ENCODE measurements at places on chromosomes 4 and X.
A peak's percentile ranks its signal among the peaks of the same experiment; 100 is the strongest.

DNA sequence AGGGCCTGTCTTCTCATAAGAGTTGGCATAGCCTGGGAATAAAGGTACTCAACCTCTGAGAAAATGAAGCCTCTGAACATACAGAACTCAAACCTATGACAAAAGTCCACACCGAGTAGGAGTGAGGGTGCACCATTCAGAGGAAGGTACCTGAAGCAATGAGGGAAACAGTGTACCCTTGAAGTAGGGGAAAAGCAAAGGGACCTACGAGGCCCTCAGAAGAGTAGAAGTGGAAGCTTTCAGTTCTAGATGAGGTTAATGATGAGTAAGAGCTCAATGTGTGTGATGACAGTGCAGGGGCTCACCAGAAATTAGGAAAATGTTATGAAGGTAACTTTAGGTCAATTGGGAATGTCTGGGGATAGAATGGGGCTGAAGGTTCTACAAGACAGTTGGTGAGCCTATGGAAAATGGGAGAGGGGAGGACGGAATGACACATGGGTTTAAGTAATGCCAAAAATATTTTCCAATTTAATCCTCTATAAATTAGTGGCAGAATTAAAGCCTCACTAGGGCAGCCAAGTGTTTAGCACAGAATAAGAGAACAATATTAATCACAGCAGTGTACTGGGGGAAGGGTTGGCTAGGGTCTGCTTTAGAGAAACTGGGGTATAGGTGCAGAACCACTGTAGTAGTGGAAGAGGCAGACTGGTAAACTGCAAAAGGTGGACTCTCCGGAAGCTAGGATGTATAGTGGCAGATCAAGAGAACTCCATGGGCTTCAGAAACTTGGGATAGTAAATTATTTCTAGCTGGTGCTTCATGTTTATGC, 39.8 kb downstream of the RAB33A start:
- DNase-seq, result no peak

DNA sequence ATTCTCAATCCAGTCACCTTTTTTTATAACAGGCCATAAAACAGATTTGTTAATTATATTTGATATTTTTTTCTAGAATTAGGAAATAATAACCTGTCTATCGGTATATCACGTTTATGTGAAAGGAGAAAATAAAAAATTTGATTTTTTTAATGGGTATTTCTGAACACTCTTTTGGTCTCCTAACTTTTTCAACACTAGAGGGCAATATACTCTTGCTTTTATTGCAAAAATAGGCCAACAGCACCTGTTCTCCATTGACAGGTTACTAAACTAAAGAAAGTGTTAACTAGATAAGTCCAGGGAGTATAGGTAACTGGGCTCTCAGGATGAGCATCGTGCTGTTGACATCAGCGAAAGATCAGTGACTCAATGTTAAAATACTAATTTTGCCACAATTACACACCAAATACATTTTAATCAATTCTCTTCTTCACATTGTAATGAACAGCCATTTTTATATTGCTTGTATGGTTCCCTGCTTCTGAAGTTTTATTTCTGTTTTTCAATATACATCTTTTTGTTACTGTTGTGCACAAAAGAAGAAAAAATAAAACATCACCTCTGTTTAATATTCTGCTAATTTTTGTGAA, 22.8 kb downstream of the NDST4 start:
- DNase-seq, result peak; percentile 9

- DNase-seq, result no peak
Measured at GRCh38 chr4:52869196-52869595, 7.1 kb downstream of the RASL11B start.

DNA sequence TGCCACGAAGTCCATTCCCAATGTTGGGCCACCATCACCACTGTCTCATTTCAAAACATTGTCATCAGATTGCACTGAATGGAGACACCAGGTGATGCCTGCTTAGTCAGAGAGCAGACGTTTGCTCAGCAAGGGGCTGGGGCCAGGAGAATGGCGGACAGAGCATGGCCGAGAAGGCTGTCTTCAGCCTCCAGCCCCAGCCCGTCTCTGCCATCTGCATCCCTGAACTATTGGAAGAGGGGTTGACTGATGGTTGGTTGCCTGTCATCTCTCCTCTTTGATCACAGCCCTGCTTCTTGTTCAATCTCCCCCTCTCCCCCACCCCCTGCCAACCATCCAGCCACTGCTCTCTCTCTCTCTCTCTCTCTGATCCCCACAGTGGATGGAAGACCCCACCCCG, 140.9 kb downstream of the SHOX start:
- no peak for DNase-seq

DNA sequence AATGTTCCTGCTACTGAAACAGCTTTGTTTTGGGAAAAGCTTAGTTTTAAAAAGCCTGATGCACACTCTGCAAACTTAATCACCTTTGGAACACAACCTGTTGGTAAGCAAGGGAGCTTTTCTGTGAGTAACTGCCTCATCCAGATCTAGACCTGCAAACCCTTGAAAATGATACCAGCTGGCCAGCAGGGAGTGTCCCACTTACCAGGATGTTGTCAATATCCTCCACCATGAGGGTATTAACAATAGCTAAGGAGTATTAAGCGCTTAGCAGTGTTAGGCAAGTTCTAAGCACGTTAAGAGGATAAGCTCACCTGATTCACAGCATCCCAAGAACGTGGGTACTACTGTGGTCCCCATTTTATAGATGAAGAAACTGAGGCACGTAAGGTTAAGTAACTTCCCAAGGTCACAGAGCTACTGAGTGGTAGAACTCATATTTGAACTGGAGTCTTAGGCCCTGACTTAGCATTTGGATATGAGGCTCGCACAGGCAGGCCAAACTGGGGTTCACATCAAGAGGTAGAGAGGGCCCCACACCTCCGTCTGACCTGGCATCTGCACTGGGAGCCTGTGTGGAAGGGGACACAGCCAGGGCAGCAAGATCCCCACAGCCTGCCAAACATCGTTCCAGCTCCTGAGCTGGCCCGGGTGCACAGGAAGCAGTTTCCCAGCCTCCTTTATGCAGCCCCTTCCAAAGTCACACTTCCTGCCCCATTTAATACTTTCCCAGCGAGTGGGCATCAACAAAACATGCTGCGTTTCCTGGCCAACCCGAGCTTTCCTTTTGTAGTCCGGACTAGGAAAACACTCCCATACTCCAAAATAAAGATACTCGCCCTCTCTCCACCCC, 32.7 kb downstream of the IRF2 start:
- DNase-seq, result no peak

- DNase-seq, result no peak
Measured at GRCh38 chrX:109709129-109709631, 23.9 kb downstream of the ACSL4 start.

GRCh38 chr4:145566086-145566708, 53.0 kb upstream of the MMAA start:
- DNase-seq, result no peak

DNA sequence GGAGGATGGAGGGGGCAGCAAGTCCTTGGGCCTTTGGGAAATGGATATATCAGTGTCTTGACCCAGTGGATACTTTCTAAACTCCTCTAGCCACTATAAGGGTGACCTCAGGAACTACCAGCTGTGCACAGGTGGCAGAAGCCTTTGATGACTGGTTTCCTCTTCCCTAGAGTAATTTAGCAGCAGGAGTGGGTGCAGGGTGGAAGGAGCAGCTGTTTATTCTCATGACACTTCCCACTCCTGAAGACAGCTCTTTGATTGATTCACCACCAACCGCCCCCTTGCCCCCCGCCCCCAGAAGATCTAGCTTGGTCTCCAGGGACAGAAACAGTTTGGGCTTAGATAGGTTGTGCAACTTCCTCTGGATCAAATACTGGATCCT, 63.0 kb downstream of the GPC3 start:
- no peak for DNase-seq

DNA sequence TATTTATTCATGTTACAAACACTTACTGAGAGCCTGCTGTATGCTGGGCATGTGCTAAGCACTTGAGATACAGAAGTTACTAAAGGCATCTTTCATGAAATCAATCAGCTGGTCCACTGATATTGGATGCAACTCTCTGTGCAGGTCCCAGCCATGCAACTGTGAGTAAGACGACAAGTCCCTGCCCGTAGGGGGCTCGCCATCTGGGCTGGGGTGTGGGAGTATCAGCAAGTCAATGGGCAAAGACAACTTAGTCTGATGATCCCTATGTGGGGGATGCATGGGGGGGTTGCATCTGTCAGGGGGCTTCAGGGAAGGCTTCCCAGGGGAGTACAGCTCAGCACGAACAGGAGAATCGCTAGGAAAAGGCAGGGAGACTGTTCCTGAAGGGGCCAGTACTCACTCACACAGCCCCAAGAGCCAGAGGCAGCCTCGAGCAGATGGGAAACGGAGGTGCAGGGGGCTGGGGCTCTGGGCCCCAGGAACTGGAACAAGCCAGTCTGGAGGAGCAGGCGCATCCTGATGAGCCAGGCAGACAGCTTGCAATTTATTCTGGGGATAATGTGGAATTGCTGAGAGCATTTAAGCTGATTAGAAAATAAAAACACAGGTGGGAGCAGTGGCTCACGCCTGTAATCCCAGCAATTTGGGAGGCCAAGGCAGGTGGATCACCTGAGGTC, 40.2 kb downstream of the CRMP1 start:
- DNase-seq, result no peak

DNA sequence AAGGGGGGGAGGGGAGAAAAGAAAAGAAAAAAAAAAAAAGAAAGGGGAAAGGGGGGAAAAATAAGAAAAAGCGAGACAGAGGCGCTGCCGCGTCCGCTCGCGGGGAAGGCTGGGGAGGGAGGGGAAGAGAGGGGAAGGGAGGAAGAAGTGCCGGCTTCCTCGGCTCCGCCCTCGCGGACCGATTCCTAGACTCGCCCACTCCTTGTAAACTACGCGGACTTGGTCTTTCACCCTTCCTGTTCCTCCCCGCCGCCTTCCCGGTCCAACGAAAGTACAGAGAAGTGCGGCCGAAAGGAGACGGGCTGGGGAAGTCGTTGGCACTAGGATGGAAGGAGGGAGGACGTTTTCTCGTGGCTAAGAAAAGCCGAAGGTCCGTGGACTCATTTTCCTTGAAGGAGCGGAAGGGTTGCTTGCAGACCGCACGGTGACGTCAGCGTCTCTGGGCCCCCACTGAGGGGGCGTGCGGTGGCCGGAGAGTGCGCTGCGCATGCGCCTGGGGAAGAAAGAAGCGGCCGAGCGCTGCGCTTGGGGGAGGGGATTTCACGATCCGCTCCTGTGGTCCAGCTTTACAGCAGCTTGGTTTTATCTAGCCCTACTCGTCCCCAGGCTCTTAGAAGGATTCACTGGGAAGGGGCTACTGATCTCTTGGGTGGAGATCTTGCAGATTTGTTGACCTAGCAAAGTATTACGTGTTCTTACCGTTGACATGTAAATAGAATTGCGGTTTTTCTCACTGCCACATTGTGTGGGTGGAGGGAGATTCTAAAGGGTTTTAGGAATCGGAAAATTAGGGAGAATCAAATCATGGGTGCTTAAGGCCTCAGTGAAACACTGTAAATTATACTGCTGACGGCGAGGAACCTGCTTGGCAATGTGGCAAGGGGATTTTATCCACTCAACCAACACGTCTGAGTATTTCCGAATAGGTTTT, at the start of gene CCNI:
CCNI (minus strand) TSS at position 121 of the 931 bp plus-strand sequence. CDS start 9,627 bp downstream, outside the sequence.
- peak; percentile 94 for DNase-seq

DNA sequence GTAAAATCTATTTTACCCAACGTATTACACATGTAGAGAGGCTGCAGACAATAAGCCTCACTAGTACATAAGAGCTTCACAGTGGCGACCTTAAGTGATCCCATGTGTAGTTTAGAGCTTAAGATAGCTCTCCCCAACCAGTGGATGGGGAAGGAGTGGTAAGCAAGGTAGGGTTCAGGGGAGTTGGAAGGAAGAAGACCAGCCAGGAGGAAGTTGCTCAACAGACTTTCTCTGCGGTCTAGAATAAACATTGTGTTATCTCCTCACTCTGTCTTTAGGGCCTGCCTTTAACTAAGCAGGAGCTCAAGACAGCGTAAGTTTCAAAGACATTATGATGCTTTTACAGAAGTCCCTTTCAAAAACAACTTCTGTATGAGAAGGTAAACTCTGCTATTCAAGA, 16.8 kb downstream of the MEPE start:
- no peak for DNase-seq

DNA sequence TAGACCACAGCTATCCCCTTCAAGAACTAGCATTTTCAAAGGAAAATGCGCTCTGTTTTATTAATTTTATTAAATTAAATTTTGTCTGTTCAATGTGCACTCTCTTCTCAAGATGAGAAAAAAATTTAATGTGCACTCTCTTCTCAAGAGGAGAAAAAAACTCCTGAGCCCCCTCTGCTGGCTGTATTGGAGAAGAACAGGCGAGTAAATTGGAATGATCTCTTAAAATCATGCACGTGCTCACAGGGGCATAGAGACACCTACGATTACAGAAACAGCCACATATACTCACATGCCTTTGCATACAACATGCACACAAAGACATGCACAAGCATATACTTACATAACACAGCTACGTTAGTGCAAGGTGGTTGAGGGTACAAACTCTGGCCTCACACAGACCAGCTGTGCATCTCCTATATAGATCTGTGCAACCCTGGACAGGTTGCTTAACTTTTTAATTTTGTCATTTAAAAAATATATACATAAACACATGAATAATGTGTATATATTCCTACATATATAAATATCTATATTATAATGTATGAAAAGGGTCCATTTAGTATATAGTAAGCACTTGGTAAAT, 176.2 kb upstream of the CXorf66 start:
- peak; percentile 10 for DNase-seq

GRCh38 chr4:183658362-183659028, 490 bp downstream of the RWDD4 start:
- no peak for DNase-seq

DNA sequence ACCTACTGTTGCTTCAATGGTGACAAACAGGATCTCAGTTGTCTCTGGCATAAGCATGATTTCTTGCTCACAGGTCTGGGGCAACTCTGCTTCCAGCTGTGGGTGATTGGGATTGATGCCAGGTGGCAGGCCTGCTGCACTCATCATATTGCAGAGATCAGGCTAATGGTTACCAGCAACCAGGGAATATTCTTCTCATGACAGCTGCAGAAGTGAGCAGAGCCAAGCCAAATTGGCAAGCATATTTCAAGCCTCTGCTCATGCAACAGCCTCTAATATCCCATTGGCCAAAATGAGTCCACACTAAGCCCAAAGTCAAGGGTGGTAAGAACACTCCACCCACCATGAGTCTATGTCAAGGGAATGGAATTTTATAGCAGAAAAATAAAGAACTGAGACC, 26.7 kb upstream of the TBC1D19 start:
- DNase-seq, result no peak

DNA sequence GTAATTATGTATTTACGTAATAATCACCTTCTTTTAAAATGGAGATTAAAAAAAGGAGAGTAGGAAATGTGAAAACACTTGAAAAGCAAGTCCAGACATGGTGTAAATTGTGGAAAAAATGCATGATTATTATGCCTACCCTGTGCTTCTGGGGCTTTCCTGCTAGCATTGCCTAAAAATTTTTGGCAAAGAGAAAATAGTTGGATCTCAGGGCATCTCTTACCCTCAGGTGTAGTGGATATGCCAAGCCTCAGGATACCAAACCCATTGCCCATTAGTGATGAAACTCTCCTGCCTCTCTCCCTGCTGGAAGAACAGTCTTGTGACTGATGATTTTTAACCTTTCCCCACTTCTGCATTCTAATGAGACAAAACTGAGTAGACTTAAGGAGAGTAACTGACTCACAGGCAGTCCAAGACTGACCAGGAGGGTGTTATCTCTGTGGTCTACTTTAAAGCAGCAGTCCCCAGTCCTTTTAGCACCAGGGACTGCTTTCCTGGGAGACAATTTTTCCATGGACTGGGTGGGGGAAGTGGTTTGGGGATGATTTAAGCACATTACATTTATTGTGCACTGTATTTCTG, 174.6 kb downstream of the ZNF330 start:
- DNase-seq, result no peak

- DNase-seq, result no peak
Measured at GRCh38 chr4:70623323-70623722, 5.2 kb upstream of the ENAM start.

- no peak for DNase-seq
Measured at GRCh38 chr4:89307178-89307445, 488 bp downstream of the GPRIN3 start.
